ENCODE measurements at places on chromosomes 16 and 17.

DNA sequence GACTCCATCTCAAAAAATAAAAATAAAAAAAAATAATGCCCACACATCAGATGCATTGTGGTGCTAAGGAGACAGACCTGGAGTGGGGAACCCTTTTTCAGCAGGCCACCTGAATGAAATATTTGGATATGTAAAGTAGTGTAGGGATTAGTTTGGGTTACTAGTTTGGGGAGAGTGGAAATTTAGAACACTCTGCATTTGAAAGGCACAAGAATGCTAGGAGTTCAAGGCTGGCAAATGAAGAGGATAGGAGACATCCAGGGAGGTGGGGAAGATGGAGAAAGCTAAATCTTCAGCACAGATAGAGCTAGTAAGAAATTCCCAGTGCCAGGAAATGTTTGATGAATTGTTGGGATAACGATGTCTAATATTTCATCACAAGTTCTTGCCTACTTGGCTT is 298.3 kb upstream of the ERCC4 start:
- no peak for DNase-seq

DNA sequence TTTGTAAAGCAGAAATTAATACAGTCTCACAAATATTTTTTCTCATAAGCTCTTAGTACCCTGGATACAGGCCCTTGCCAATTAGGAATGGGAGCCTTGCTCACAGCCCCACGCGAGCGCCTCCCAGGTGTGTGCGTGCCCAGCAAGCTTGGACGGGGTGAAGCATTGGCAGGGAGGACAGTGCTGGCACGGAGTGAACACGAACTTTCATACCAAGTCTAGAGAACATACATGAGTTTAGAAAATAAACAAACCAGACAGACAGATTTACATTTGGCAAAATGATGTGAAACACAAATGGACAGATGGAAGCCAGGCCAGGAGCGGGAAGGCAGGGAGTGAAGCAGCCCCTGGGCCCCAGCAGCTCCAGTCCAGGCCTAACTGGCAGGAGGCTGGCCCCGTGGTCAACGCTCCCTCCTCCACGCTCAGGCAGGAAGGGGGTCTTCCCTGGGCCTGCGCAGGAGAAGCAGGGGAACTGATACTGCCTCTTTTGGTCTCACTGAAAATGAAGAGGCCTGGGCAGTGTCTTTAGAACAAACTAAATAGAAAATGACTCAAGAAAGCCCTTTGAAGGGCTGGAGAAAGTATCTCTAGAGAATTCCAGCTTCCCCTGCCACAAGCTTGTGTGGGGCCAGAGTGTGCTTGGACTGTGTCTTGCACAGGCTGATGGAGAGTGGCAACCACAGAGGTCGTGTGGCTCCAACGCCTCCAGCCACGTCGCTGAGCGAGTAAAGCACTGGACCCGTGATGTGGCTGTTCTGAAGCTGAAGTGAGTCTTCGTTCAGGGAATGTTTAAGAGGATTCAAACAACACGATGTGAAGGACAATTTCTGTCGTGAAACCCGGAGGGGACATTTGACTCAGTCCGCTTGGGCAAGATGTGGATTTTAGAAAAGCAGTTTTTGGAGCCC is 9.9 kb upstream of the FOXJ1 start:
- no peak for DNase-seq

GRCh38 chr17:63987221-63988126 is 10.7 kb upstream of the PRR29 start:
- no peak for DNase-seq

- DNase-seq: no peak
These were observed 1.4 kb upstream of the RHBDL3 start for GRCh38 chr17:32264140-32264799.

DNA sequence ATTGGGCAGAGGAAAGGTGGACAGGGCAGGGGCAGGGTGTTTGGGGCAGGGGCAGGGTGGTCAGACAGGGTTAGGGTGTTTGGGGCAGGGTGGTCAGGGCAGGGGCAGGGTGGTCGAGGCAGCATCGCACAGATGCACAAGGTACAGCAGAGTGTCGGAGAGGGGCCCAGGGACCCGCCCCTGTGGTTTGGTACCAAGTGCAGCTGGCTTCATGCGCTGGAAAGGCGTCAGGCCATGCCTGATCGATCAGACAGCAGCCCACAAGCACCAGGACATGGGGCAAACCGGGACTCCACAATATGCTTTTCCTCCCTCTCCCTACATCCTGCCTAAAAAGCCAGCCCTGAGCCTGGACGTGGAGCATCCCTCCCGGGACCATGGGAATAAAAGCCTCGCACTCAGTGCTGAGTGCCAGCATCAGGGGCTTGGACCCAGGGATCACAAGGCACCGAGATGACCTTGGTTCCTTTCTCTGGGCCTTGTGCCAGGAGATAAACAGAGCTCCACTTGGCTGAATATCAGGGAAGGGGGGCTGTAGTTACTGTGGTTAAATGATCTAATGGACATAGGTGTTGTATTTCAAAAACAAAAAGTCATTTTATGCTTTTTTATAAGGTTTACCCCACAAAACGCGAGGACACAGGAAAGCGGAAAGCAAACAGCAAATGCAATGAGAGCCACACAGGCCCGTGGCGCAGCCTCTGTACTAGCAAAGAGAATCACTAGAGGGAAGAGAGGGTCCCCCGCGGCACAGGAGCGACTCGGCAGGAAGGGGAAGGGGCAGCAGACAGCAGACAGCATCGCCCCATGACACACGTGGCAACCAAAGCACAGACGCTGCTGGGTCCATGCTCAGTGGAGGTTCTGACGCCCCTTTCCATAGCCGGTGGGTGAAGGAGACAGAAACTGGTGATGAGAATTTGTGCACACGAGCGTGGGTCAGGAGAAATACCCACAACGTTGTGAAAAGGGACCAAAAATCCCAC is 5.3 kb upstream of the HEXD start:
- no peak for DNase-seq

- DNase-seq: no peak
These were observed 46.0 kb downstream of the TOX3 start for GRCh38 chr16:52500963-52501362.

GRCh38 chr17:27519550-27519949 is 63.3 kb downstream of the KSR1 start:
- DNase-seq: no peak

GRCh38 chr16:70157105-70157476 is 16.5 kb upstream of the CLEC18C start:
- no peak for DNase-seq

DNA sequence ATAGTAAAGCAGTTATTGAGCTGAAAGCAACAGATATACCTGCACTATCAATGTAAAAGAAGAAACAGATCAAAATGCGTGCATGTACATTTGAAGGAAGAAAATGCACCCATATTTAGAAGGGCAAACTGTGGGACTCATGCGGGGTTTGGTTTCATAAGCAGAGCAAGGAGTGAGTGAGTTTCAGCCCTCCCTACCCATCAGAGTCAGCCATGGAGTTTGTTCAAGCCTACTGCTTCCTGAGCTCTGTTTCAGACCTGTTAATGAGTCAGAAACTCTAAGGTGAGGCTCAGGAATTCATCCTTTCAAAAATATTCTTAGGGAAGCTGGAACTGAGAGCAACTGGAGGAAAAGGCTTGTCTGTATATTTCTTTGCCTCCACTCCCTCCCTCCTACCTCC is 446.2 kb downstream of the HS3ST4 start:
- no peak for DNase-seq

DNA sequence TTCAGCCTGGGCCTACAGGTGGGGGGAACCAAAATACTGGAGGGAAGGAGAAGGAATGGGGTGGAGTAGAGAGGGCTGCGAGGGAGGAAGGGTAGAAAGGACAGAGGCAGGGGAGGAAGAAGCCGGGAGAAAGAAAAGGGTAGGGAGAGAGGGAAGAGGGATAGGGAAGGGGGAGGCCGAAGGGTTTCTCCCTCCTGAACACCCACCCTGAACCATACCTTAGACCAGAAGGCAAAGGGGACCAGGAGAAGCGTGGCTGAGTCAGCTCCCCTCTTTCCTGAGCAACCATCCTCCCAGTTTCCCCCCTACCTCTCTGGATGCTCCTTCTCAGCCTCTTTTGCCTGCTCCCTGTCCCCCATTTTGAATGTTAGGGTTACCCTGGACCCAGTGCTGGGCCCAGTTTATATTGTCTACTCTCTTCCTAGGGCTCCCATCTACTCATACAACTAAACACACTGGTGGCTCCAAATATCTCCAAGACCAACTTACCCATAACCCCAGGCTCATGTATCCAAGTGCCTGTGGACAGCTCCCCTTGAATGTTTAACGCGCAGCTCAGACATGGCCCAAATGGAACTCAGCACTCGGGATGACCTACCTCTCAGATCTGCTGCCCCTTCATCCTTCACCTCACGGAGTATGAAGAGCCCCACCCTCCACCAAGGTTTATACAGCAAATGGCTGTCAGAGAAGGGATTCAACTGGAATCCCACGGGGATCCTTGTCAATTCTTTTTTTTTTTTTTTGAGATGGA is 7.8 kb downstream of the TSPOAP1 start:
- no peak for DNase-seq

- DNase-seq: no peak
These were observed 18.2 kb upstream of the TBX21 start for GRCh38 chr17:47714773-47715396.

DNA sequence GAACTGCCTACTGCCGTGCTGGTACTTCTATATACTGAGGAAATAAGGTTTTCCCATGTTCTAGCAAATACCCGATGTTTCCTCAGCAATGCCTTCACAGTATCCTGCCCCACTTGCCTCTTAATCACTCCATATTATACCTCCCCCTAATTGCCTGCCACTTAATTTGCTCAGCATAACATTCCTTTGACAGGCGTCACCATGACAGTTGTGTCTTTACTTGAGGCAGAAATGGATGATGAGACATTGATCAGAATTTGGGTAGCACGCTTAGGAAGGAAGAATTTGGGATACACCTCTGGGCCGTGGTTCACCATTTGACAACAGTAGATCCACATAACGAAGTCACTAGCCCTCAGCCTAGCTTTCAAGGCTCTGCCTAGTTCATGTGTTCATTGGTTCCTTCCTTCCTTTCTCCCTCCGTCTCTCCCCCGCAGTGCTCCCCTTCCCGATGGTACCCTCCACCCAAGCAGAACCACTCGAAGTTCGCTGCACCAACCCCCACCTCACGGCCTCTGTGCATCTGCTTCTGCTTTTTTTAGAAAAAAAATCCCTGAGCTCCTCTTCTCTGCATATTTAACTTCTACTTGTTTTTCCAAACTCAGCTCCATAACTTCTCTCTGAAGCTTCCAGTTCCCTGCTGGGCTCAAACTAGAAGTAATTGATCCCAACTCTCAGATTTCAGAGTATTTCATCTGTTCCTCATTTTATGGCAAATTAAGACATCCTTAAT is 19.4 kb downstream of the IQCK start:
- no peak for DNase-seq

GRCh38 chr16:47204736-47205504 is 61.2 kb upstream of the NETO2 start:
- no peak for DNase-seq

Measured in activated CD4-positive, CD25-positive, alpha-beta regulatory T cell (primary cell).